ENCODE measurements at places on chromosomes 4 and X.

DNA sequence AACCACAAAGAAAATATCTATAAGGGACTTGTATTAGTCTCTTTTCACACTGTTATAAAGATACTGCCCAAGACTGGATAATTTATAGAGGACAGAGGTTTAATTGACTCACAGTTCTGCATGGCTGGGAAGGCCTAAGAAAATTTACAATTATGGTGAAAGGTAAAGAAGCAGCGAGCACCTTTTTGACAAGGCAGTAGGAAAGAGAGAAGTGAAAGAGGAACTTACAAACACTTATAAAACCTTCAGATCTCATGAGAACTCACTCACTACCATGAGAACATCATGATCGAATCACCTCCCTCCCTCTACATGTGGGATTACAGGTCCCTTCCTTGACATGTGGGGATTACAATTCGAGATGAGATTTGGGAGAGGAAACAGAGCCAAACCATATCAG is 856.0 kb downstream of the TRAM1L1 start:
- DNase-seq, result no peak

DNA sequence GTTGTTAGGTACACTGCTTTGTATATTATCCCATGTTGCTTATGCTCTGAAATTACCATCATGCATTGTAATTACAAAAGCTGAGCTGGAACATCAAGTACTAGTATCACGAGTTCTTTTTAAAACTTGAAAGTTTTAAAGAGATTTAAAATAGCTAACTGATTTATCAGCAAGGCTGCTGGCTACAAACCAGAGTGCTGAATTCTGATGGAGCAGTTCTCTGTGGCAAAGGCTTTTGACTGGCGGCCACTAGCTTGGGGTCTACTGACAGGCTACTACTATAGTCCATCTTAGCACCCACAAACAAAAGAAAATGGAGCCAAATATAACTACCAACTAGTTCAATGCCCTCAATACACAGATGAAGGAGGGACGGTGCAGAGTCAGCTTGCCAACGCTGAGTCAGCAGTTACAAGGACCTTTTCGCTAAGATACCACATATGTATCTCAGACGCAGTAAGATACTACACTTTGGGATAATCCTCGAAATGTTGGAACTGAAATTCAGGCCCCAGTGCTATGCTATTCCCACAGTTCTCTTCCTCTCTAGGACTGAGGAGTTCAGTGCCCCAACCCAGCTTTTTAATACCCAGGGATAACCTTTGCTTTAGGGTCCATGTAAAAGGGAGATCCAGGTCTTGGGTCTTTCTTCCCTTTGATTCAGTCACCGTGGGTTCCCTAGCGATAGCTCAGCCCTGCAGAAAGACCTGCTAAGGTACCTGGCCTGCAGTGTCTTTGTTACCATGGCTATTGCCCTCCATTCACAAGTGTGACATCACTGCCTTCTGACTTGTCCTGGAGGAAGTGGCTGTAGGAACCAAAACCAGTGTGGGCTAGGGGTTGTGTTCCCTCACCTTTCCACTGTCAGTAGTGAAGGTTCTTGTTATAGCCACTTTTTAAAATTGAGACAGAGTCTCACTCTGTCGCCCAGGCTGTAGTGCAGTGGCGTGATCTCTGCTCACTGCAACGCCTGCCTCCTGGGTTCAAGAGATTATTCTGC is 22.8 kb downstream of the MFAP3L start:
- DNase-seq, result no peak

DNA sequence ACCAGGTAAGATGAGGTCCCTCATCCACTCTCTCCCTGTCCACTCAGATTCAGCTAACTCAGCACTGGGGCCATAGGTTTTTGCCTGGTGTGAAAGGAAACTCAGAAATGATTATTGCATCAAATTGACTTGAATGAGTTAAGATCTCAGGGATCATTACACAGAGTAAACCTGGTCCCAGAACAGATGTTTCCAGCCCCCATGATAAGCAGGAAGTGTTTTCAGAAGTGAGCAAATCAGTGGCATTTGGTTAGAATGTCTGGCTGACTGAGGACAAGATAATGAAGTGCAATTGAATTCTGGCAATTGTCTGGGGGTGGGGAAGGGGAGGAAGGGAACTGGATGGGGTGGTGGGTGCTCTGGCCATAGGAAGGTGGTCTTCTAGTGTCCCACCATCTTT is 108.0 kb downstream of the CHIC2 start:
- no peak for DNase-seq

DNA sequence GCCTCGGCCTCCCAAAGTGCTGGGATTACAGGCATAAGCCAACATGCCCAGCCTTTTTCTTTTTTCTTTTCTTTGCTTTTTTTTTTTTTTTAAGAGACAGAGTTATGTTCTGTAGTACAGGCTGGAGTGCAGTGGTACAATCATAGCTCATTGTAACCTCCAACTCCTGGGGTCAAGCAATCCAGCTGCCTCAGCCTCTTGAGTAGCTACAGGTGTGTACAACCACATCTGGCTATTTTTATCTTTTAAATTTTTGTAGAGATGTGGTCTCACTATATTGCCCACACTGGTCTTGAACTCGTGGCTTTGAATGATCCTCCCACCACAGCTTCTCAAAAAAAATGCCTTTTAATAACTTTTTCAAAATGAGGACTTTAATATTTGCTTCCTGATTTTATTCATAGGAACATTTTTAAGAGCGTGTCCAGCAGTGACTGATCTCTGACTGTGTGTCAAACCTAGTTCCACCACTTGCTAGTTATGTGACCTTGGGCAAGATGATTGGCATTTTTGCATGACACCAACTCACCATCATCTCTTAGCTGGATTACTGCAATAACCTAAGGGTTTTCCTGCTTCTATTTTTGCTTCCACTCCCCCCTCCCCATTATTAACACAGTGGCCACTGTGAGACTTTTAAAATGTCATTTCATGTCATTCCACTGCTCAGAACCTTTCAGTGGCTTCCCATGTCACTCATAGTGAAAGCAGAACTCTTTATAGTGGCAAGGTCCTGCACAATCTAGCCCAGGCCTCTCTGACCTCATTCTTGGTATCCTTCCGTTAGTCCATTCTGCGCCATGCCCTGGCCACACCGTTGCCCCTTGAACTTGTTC is 4.5 kb upstream of the TNIP3 start:
- DNase-seq, result no peak
